Stimulated activated CD8-positive, alpha-beta memory T cell treated with anti-CD3 and anti-CD28 coated beads, Interleukin-15, amount 100 ng/mL, for 24 hours (primary cell): ENCODE measurements at places on chromosomes 12 and 14.

GRCh38 chr12:66403746-66404145 is 101.5 kb downstream of the HELB start:
- DNase-seq = no peak

DNA sequence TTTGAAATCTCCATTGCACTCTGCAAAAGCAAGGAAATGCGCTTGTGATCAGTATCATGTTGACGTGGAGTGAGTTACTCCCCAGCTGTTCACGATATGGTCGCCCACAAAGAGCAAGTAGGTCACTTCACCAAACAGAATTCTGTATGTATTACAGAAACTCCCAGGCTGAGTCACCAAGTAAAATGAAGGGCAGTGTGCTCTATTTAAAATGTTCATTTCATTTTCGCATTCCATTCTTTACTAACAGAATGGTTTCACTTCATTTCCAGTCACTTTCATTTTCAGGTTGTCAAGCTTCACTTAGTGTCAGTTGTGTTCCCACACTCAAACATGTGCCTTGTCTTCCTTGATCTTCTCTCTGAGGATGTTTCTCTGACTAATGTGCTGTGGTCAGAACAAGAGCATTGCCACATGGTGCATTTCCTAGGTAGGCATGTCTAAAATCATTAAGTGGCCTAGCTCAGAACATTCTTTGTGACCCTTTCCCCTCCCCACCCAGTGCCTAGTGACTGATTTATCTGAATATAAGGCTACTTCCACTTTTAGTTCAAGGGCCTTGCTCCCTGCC is 391.2 kb downstream of the RAD51B start:
- DNase-seq = no peak

DNA sequence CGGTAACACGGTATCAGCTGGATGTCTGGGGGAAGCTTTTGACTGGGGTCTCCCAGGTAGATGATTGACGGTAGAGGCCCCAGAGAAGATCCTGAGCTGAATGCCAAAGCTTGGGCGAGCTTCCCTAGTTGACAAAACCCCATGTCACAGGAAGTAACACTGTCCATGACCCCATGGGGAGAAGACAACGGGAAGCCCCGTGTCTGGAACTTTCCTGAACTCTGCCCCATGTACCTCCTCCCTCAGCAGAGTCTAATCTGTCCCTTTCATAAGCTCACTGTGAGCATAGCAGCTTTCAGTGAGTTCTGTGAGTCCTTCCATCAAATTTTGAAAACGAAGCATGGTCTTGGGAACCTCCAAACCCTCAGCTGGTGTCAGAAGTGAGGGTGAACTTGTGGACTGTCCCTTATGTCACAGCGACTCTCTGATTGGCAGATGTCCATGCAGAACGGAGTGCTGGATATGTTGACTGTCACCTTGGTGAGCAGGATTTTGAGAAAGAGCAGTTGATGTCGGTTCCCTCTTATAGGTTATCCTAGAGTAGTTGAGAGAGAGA is 29.7 kb upstream of the BEGAIN start:
- no peak for DNase-seq

GRCh38 chr12:108519558-108519957 is 4.5 kb downstream of the FICD start:
- DNase-seq = no peak

GRCh38 chr12:57807285-57807684 is 11.2 kb downstream of the AVIL start:
- no peak for DNase-seq

GRCh38 chr12:111585690-111586089 is 13.4 kb downstream of the ATXN2 start:
- no peak for DNase-seq

DNA sequence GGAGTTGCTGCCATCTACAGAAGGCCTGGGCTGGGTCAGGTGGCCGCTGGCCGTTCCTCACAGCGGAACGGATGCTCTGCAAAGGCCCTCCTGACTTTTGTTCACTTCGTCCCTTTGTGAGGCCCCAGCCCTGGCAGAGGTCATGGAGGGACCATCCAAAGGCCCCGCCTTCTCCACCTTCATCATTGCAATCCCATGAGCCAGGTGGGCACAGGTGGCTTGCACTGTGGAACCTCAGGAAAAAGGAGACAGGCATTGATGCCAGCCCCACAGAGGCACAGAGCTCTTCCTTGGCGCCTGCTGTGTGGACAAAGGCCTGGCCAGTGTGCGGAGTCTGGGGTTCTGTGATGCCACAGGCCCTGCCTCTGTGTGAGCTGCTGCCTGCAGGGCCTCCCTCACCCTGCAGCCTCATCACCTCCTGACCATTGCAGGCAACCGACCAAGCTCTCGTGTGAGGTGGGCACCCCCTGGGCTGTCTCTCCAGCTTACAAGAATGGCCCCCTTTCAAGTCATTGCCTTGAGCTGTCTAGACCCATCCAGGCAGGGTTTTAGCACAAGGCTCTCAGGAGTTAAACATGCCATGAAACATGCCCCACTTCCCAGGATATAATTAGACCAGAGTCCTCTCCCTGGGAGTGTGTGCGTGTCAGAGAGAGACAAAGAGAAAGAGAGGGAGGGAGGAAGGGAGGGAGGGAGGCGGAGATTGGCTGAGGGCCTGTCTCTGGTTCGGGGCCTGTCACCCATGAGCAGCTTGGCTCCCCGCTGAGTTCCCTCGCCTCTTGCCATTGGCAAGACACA is 19.3 kb downstream of the NFKBIA start:
- no peak for DNase-seq

DNA sequence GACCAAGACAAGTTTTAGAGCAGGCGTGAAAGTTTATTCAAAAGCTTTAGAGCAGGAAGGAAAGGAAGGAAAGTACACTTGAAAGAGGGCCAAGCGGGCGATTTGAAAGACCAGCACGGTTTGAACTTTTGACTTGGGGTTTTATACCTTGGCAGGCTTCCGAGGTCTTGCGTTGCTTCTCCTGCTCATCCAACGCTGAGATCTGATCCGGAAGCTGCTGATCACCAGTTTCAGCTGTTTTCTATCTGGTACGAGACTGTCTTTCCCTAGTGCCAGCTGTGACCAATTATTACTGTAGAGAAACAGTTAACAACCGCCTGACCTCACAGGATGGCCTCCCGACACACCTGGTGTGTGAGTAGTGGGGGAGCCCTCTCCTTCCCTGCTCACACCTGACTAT is 20.6 kb upstream of the SNRPF start:
- DNase-seq = no peak

GRCh38 chr14:98955036-98955740 is 316.8 kb downstream of the BCL11B start:
- DNase-seq = no peak

DNA sequence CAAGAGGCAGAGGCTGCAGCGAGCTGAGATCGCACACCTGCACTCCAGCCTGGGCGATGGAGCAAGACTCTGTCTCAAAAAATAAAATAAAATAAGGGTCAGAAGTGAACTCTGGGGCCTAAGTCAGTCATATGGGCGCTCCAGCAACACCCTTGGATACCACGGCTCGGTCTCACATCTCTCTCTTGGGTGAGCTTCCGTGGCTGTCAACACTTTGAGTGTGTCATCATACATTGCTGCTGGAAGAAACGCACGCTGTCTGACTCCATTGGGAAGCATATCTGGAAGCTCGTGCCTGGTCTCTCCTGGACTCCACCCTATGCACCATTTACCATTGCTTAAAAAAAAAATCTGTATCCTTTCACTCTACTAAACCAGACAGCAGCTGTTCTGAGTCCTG is 20.2 kb downstream of the GLRX5 start:
- no peak for DNase-seq

DNA sequence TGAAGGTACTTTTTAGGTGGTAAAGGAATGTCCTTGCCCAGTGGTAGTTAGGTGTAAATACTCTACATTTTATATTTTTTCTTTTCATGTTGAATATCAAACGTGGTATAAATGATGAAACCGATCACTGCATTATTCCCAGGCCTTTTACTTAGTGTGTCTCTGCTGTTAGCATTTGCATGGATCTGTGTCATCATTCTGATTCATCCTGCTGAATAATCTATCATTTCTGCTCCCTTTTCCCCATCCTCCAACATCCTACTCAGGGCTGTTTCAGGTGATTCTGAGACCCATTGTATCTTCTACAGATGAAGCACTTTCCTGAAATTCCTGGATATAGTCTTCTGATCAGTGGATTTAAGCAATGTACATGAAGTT is 61.0 kb upstream of the PTHLH start:
- no peak for DNase-seq

DNA sequence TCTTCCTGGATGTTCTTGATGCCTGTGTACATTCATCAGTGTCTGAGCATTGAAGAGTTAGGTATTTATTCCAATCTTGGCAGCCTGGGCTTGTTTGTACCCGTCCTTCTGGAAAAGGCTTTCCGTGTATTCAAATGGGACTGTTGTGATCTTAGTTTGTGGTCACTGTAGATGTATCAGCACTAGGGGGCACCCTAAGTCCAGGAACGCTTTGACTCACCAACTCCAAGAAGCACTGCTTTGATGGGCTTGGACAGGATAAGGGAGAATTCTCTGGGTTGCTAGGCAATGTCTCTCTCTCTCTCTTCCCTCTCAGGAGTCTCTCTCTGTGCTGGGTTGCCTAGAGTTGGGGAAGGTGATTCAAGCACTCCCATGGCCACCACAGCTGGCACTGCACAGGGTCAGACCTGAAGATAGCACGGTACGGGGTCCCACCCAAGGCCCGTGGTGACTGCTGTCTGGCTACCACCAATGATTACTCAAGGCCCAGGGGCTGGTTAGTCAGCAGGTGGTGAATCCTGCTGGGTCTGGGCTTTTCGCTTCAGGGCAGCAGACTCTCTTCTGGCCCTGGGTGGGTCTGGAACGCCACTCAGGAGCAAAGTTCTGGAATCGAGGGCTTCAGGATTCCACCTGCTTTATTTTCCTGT is 211.1 kb upstream of the RGS6 start:
- no peak for DNase-seq

DNA sequence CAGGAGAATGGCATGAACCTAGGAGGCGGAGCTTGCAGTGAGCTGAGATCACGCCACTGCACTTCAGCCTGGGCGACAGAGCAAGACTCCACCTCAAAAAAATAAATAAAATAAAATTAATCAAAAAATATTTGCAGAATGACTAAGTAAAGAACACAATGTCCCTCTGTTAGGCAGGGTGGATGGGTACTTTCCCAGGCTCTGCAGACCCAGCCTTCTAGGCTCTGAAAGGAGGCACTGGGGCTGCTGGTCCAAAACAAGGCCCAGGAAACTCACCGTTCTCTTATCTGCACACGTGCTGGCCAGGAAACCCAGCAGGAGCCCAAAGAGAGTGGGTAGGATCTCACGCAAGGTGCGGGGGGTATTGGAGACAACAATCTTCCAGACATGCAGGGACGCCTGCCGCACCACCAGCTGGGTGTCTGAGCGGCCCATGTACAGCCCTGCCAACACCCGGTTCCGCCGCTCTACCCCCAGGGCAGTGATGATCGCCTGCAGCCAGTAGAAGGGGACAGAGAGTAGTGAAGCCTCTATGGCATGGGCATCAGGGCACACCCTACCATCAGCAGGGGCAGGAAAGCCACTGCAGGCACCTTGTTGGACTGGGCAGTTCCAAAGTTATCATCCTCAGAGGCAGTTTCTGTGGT is 25.8 kb upstream of the RAB35 start:
- no peak for DNase-seq

DNA sequence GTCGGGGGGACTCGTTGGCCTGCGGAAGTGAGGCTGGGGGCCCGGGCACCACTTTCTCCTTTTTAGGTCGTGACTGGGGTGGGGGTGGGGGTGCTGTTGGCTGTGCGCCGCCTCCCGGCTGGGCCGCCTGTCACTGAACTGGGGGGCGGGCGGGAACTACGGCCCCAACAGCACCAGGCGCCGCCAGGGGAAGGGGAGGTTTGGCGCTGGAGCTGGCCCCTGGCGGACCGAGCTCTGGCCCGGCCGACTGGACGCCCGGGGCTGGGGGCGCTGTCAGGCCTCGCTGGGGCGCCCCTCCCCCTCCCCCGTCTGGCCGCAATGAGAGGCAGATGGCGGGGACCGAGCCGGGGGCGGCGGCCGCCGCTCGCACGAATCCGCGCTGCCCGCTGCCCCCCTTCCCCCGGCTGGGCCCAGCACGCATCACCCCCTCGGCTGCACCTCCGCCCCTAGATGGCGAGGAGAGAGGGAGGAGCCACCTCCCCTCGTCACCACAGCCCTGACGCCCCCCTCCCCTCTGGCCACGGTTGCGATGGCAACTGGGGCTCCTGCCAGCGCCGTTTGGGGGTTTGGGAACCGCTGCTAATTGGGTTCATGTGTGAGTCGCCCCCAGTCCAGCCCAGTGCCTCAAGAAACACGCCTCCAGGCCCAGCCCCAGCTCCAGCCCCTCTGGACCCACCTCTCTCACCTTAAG is 723 bp downstream of the NFATC4 start:
- DNase-seq = no peak

DNA sequence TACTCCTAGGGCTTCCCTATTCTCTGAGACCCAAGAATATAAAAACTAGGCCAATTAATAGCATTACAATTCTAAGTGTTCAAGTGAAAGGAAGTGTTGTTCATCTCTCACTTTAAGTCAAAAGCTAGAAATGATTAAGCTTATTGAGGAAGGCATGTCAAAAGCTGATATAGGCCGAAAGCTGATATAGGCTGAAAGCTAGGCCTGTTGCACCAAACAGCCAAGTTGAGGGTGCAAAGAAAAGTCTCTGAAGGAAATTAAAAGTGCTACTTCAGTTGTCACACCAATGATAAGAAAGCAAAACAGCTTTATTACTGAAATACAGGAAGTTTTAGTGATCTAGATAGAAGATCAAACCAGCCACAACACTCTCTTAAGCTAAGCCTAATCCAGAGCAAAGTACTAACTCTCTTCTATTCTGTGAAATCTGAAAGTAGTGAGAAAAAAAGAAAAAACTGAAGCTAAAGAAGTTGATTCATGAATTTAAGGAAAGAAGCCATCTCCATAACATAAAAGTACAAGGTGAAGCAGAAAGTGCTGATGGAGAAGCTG is 68.9 kb downstream of the SLC6A15 start:
- DNase-seq = no peak
